ENCODE measurements at places on chromosomes 5 and 9. TPM values are rescaled to one million over a fixed set of nuclear protein-coding genes. Genes with fewer than 3 reads are reported as not detected.

- no peak for DNase-seq
Observed at GRCh38 chr5:161233553-161233952, 313.0 kb downstream of the GABRB2 start.

DNA sequence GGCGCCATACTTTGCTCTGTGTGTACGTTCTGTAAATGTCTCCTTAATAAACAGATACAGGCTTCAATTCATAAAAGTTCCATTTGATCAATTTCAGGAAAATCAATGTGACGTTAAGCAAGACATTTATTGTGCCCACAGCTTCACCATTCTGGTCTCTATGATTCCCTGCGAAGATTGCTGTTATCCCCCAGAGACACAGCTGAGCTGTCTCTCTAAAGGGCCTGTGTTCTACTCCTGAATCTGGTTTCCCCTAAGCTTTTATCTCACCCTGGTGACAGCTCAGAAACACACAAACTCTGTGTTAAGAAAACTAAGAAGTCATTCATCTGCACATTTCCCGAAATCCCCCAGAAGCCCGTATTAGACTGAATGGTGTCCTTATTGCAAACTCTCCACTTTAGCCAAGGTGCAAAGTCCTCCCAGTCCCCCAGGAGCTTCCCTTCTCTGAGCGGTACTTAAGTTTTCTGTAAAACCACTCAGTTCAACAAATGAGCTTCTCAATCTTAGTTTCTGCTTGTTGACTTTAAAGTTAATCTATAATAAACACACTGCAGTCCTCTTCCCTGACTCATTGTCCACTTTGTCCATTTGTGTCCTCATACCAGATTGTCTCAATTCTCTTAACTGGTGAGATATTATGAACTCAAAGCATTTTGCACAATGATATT, 1.4 kb upstream of the C5orf15 start:
- DNase-seq, result no peak

DNA sequence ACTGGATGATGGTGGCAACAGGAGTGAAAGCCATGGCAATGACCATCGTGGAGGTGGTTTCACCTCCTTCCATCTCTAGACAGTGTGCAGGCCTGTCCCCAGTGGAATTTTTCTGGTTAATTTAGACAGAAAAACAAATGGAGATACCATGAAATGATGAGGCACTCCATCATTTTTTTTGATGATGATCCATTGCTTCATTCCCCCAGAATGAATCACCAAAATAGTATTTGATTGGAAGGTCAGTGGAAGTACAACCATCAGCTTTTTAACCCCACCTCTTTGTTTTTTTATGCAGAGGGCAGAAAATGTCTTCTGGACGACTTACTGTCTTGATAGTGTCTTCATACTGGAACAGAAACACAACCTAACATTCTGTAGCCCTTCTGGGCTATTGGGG, 42.6 kb upstream of the ADRA1B start:
- DNase-seq, result no peak

The PTPN3 gene
- 9.5 TPM for polyA plus RNA-seq

The ANKRD34B gene
- polyA plus RNA-seq, result 0.59 TPM

The CDC20B gene
- polyA plus RNA-seq, result 0.27 TPM

The PCDHGA3 gene
- 0.11 TPM for polyA plus RNA-seq

The GGTA1 gene
- 9.7 TPM for polyA plus RNA-seq
